Stimulated activated CD4-positive, alpha-beta T cell treated with anti-CD3 and anti-CD28 coated beads, Interleukin-12 subunit alpha, Interleukin-12 subunit beta, amount 100 ng/mL, for 24 hours (primary cell): ENCODE measurements at places on chromosomes 5 and 9.

GRCh38 chr9:126939821-126940221 lies 25.2 kb downstream of the RALGPS1 start:
- no peak for DNase-seq

DNA sequence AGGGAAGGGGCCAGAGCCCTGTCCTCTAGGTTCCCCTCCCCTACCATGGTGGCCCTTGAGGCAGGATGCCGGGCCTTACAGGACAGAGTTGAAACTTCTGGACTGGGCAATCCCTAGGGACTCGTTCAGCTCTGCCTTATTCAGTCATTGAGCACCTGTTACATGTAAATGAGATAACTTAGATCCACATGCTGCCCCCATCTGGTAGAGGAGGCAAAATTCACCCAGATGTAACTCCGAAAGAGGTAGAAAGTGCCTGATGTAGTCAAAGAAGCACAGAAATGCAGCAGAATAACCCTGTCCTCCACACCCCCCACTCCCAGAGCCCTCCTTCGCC lies 1.5 kb downstream of the GGTA1 start:
- no peak for DNase-seq

GRCh38 chr9:110650991-110651411 lies 17.6 kb upstream of the MUSK start:
- no peak for DNase-seq

DNA sequence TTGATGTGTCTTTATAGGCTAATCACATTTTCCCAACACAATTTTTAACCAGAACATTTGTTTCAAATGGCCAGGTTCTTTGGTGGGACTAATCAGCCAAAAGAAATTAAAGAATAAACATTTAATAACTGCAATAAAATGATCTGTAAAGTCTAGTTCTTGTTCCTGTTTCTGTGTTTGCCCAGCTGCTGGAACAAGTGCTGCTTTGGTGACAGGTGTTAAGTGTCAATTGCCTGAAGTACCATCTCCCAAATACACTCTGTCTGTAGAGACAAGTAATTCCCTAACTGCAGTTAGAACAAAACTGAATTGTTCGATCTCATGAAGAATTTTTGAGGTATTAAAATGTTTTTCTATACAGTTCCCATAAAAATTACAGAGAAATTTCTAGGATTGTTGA lies 402.3 kb upstream of the CHD1 start:
- DNase-seq, result no peak

GRCh38 chr9:5500441-5501235 lies 9.7 kb upstream of the PDCD1LG2 start:
- DNase-seq, result no peak

DNA sequence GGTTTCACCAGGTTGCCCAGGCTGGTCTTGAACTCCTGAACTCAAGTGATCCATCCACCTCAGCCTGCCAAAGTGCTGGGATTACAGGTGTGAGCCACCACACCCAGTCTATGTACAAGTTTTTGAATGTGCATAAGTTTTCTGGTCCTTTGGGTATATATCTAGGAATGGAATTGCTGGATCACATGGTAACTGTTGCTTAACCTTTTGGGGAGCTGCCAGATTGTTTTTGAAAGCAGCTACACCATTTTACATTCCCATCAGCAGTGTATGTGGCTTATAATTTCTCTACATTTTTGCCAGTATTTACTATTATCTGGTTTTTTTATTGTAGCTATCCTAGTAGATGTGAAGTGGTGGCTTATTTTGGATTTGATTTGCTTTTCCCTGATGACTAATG lies 8.9 kb upstream of the LNPEP start:
- no peak for DNase-seq

- no peak for DNase-seq
Observed at GRCh38 chr5:95963650-95964410, 2.2 kb upstream of the ELL2 start.
